ENCODE measurements at places on chromosomes 5 and 9.

DNA sequence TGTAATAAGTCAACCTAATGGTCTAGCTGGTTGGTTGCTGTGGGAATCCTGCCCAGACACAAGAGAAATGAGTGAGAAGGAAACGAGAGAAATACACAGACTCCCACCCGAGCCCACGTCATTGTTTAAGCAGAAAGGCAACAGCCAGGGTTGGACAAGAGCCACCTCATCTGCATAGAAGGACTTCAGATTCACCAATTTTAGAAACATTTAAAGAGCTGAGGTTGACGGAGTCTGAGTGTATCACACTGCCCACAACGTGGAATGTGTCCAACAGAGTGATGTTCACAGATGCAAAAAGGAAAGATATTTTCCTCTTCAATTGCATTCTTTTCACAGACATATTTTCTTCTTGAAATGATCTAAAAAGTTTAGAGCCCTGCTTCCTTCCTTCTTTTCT is 349.5 kb downstream of the AGTPBP1 start:
- no peak for DNase-seq

GRCh38 chr5:122358372-122358979 is 46.4 kb downstream of the SNCAIP start:
- DNase-seq: no peak

DNA sequence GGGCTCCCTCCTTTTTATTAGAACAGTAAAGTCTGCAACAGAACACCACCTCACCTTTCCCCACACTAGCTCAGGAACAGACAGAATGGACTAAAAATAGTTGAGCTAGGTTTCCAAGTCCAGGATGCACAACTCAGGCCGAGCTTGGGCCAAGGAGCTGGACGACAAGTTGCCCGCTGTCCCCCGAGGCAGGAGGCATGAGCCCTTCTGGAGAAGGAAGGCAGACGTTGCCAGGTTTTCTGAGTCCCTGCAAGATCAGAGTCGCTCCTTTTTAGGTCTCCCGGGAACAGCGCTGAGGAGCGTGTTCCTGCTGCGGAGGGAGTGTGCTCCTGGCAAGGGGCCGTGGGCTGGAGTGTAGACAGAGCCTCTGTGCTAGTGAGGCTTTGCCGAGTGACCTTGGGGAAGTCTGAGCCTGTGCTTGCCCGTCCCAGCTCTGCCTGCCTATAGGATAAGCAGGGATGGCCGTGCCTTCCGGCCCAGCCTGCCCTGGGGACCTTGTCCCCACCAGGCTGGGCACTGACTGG is 121.6 kb downstream of the WNK2 start:
- DNase-seq: no peak

DNA sequence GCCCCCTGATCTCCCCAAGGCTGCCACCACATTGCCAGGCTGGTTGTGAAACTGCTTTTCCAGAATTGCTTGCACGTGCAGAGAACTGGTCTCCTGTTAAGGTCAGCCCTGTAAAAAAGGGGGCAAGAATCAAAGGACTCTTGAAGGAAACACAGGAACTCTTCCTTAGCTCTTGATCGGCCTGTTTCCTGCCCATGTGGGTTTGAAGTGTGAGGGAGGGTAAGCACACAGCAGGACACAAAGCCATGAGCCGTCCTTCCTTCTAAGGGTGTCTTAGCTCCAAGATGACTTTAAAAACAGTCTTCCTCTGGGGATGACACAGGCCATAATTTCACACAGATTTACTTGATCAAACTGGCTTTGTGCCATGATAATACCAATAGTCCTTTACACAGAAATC is 36.1 kb downstream of the TEK start:
- no peak for DNase-seq

- DNase-seq: no peak
These were observed 239.3 kb upstream of the GRIN3A start for GRCh38 chr9:101977614-101978210.

- no peak for DNase-seq
These were observed 71.9 kb downstream of the USP20 start for GRCh38 chr9:129907201-129907600.

DNA sequence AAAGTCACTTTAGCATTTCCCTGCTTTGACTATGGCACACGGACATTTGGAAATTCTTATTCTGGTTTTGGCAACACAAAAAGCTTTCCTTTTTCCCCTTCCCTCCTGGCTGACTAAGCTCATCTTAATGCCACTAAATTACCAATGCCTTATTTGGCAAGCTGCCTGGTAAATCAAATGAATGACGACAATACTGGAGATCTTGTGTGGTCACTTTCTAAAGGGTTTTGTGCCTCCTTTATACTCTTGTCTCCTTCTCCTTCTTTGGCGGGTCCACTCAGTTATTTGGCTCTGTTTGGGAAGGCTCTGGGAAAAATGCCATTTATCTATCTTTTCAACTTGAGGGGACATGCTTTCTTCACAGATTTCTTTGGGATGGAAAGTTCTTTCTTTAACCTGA is 34.9 kb downstream of the SH3GL2 start:
- no peak for DNase-seq

DNA sequence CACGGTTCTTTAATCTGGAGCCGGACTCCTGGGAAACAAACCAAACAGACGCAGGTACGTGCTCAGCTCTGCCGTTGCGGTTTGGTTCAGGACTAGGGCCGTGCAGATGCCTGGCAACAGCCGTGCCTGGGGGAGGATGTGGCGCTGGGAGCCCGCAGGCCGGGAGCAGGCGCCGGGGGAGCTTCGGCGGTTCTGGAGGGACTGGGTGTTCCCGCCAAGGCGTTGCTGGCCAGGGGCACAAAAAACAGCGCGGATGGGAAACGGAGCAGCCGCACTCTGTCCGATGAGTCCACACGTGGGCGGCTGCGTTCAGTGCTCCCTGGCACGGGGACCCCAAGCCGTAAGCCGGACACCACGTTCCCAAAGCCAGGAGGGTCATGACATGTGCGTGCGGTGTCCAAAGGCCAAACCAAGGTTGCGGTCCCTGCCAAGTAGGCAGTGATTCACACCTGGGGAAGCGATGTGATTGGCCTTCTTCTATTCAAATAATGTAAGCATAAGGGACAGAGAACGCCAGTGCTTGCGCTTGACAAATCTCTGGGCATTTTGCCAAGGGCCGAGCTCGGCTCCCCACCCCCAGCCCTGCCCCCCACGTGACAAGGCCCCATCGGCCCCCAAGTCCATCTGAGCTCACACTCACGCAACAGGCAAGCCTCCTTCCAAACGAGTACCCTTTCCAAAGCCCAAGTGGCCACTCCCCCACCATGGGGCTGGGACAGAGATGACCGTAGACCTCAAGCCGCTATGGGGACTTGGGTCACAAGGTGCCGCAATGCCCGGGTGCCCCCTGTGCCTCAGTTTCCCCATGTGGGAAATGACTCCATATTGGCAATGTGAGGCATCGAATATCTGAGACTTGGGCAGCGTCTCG is 49.7 kb upstream of the NKD2 start:
- no peak for DNase-seq

DNA sequence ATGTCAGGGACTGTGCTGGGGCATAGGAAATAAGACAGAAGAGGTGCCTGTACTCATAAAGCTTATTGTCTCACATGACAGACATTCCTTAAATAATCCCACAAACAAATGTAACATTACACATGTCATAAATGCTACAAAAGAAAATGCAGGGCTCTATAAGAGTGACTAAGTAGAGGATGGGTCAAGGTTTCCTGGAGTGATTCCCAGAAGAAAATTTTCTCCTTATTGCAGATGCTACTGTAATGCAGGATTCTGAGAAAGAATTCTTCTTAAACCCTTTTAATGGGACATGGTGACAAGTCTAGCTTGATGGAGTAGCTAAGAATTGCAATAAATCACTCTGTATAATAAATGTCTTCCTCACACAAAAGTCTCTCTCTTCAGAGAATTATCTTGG is 55.7 kb downstream of the SH3TC2 start:
- DNase-seq: no peak

GRCh38 chr5:34655354-34655991 is 655 bp upstream of the RAI14 start:
- DNase-seq: no peak

GRCh38 chr9:28848671-28849070 is 1275.4 kb upstream of the C9orf72 start:
- no peak for DNase-seq

GRCh38 chr5:40033411-40033810 is 608.6 kb upstream of the DAB2 start:
- DNase-seq: no peak

DNA sequence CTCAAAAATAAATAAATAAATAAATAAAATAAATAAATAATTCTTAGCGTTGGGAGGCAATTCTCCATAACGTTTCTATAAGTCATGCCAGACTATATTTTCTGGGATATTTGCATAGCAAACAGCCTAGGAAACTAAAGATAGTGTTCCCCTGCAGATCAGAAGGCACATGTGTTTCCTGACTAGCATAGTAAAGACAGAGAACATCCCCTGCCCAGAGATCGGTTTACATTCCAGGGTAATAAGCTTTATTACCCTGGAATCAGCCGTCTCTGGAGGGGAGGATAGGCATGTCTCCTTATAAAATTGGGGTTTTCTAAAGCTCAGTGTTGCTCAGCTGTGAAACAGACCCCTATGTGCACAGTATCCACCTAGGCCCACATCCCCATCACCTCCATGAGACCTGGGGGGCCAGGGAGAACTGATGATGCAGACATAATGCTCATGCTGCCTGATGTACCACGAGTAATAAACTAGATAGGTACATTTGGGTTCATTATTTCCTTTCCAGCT is 36.9 kb upstream of the IFNK start:
- no peak for DNase-seq

GRCh38 chr5:53792338-53792737 is 231.9 kb downstream of the NDUFS4 start:
- DNase-seq: no peak
